ENCODE measurements at places on chromosomes 6 and 20.

DNA sequence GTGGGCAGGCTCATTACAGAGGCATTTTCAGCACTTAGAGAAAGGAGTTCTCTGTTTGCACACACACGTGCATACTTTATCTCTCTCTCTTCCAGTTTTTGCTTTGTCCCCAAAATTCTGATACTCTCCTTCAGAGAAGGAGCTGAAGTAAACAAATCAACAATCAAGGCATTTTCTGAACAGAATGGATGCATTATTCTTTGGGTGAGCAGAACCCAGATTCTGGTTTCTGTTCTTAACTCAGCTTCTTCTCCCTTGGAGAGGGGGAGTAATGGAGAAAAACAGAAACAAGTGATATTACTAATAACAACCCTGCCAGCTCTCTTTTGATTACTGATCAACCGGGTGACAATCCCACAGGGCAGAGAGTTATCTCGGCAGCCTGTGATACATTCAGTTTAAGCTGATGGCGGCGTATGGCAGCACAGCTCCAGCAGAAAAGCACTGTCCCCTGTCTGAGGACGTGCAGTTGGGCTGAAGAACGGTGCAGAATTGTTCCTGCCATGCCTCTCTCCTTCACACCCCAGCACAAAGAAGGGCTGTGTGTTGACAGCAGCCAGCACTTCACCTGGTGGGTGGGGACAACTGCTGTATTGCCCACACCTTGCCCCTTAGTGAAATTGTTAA, 47.3 kb upstream of the SASH1 start:
- no peak for DNase-seq

GRCh38 chr6:53906103-53906502, 111.3 kb downstream of the LRRC1 start:
- no peak for DNase-seq

GRCh38 chr6:1606780-1607515, 2.8 kb upstream of the FOXC1 start:
- no peak for DNase-seq

GRCh38 chr6:46104209-46104608, 25.6 kb upstream of the ENPP4 start:
- no peak for DNase-seq

DNA sequence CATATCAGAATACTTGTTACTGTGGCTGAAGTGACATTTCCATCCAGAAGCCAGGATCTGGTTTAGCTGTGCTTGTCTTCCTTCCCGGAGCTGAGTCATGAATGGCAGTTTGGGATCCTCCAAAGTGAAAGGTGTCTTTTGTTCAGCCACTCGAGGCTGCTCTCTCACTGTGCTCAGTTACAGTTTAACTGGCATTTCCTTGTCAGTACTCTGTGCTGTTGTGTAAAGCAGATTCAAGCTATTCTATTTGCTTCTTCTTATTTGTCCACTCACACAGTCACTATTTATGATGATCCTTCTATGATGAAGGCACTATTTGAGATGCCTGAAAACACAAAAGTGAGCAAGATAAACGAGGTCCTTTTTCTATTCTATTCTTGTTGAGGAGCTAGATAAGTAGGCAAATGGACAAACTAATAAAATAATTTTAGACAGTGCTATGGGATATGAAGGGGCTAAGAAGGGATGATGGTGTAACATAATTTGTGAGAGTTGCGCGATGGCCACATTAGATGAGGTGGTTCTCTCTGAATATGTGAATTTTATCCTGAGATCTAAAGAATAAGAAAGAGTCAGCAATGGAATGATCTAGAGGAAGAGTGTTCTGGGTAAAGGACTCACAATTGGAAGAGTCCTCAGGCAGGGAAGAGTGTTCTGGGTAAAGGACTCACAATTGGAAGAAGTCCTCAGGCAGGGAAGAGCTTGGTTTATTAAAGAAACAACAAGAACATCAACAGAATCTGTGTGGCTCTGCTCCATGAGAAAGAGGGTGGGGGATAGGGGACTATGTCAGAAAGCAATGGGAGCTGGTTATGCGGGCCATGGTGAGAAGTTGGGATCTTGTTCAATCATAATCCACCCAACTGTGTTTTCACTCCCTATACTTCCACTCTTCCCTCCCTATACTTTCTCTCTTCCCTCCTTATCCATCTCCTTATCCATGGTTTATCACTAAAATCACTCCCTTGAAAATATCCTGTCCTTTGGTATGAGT, 40.1 kb downstream of the CYP24A1 start:
- DNase-seq: no peak

DNA sequence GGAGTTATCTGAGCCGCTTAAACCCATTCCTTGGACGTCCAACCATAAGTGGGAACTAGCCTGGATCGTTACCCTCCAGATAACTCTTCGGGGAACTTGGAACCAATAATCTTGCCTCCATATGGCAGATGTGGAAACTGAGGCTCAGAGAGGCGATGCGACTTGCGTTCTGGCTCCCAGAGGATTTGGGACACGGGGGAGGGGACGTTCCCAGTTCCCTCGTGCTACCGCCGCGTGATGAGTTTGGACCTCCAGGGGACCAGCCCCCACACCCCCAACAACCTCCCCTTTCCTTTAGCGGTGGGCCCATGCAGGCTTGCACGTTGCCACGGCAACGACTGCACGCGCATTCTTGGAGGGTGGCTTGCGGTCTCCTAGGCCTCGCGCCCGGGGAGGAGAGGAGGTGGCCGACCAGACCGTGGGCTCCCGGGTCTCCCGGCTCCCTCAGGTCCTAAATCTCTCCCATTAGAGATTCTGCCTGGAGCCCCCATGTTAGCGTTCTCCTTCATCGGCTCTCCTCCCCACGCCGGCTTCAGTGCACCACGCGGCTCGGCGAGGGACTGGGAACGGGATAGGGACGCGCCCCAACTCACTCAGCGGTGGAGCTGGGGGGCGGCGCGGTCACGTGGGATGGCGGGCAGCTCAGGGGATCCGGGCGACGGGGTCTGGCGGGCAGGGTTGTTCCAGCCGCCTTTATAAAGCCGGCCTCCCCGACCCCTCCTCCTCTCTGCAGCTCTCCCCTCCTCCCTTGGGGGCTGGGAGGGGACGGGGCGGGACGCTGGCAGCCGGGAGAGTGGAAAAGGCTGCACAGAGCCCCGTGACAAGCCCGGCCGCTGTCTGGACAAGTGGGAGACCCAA, at the start of gene PLTP:
Gene PLTP (minus strand): TSS at position 670 of the 858 bp plus-strand sequence. CDS start 703 bp downstream, outside the sequence.
- no peak for DNase-seq

Measured in activated naive CD4-positive, alpha-beta T cell (primary cell).